ENCODE measurements at places on chromosomes 1 and 21.
A peak's percentile ranks its signal among the peaks of the same experiment; 100 is the strongest.

- DNase-seq, result no peak
Measured at GRCh38 chr21:41926807-41927171, 27.0 kb downstream of the C2CD2 start.

- DNase-seq, result no peak
Measured at GRCh38 chr1:46137916-46138315, 5.5 kb upstream of the PIK3R3 start.

- no peak for DNase-seq
Measured at GRCh38 chr1:32773018-32773763, 44.0 kb downstream of the YARS1 start.

DNA sequence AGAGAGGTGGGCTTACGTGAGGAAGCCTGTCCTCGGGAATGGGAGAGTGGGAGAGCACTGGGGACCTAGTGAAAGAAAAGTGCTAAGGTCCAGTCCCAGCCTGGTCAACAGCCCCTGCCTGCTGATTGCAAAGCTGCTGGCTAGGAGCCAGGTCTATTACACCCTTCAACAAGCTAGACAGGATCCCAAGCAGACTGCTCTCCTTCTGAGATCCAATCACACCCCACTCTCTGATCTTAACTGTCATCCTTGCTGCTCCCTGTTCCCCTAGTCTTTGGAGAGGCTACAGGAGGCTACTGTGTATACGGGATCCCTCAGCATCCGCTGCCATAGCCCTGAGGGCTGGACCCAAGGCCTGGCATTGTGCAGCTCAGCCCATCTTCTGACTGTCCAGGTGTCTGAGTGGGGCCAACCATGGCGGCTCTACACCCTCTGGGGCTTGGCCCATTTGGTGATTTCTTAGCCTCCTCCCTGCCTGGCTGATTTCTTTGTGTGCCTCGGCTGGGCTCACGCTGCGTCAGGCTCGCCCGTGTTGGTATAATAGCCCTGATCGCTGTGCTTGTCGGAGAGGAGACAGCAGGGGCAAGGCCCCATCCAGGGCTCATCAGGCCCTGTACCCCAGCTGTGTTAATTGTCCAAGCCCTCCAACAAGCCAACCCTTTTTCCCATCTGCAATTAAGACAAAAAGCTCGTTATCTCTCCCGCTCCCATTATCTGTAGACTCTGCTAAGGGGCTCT lies 43.9 kb downstream of the NAV1 start:
- peak; percentile 40 for DNase-seq

DNA sequence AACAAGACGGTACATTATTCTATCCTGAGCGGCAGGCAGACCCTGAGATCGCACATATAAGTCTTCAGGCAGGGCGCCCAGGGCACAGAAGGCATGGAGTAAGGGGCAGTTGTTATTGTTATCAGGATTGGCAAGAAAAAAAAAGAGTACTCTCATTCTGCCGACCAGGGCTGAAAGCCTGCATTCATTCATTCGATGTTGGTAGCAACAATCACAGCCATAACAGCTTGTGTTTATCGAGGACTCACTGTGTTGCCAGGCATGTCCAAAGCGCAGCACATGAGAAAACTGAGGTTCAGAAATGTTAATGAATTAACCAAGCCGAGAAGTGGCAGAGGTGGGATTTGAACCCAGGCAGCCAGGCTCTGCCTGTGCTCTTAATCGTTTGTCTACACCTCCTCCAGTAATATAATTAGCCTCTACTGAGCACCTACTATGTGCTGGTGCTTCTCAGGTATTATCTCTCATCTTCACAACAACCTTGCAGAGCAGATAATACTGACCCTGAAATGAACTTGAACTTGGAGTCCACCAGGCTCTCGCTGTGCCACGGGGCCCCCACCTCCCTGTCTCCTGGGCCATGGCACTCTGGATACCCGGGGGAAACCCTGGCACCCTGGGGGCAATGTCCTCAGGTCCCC lies 56.2 kb downstream of the TAS1R2 start:
- DNase-seq, result no peak

GRCh38 chr1:39509360-39510009 lies 18.0 kb downstream of the BMP8A start:
- no peak for DNase-seq

DNA sequence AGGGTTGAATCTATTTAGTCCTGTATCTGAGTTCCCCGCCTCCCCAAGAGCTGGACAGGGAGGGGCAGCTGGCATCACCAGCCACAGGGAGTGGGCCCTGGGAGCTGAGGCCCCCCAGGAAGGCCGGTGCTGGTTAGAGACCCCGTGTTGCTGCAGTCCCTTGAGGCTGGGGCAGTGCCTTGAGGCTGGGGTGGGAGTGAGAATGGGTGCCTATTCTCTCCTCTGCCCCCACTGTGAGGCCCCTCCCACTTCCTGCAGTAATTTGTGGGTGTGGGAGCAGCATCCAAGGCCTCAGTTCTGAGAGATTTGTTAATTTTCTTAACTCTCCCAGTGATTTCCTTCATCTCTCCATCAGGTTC lies 2.5 kb upstream of the TRAPPC3 start:
- no peak for DNase-seq

DNA sequence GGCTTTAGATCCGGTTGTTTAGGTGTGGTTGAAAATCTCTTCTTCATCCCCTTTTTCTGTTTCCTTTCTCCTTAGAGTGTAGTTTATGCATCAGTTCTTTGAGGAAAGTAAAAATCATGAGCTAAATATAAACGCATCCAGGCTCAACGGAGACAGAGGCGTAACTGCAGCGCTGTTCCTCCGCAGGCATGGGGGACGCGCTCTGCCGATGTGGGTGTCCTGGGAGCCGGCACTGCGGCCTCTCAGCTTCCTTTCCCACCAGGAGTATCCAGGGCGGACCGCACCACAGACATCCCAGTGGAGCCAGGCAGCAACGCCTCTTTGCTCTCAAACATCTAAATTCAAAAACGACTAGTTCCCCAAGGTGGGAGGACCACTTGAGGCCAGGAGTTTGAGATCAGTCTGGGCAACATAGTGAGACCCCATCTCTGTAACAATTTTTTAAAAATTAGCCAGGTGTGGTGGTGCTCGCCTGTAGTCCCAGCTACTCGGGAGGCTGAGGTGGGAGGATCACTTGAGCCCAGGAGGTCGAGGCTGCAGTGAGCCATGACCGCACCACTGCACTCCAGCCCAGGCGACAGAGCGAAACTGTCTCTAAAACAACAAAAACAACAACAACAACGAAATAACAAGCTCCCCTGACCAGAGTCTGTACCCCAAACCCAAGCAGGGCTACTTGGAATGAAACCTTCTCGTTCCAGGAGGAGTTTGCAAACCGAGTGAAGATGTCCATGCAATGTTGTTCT lies 16.4 kb downstream of the SLC45A1 start:
- no peak for DNase-seq

- no peak for DNase-seq
Measured at GRCh38 chr1:88680911-88681622, 3.0 kb upstream of the PKN2 start.

GRCh38 chr1:215877452-215877951 lies 310.4 kb downstream of the KCTD3 start:
- no peak for DNase-seq

DNA sequence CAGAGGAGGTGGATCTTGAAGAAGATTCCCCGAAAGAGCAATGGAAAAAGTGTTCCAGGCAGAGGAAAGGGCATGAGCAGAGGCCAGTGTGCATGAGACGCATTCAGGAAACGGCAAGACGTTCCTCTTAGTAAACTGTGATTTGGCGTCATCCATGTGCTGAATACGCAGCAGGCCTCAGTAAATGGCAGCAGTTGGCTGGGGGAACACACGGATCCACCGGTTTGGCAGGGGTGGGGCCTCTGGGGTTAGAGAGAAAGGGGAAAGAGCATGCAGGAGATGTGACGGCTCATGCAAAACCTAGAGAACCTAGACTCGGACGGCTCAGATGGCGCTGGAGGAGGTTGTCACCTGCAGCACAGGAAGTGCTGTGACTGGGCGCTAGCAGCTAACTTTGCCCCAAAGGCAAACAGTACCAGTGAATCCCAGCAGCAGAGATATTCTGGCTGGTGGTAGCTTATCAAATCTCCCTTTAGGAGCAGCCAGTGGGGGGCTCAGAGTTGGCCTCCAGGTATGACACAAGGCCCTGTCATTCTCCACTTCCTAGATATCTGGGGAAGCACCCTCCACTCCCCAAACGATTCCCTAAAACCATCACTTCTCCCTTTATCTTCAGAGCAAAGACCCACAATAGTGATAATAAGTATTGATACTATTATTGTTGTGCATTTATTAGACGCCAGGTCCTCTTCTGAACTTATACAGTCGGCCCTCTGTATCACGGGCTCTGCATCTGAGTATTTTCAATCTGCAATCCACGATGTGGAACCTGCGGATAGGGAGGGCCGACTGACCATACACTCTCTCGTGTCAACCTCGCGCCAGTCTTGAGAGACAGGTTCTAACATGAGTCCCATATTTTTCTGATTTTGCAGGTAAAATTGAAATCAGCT lies 7.6 kb downstream of the LAPTM5 start:
- no peak for DNase-seq

GRCh38 chr1:35580949-35581388 lies 7.9 kb downstream of the TFAP2E start:
- DNase-seq, result no peak

- no peak for DNase-seq
Measured at GRCh38 chr1:160726114-160726497, 12.9 kb upstream of the SLAMF7 start.

- no peak for DNase-seq
Measured at GRCh38 chr1:84780000-84780716, 89.9 kb upstream of the SSX2IP start.
